Hippocampal formation (tissue), 2 donors: ENCODE measurements at places on chromosomes 3 and 15.

DNA sequence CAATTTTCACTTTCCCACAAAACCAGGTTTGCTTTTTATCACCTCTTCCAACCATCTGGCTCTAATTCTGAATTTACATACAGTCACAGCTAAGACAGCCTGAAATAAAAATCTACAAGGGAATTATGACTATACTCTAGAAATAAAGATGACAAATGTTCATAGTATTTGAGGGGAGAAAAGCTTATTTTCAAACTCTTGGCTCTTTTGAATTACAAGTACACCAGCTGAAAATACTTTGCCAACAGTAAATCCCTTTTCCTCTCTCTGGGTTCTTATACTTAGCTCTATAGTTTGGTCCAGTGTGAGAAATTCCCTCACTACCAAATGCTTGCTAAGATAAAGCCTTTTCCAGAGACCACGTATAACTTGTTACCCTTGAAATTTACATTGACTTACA lies 1037.9 kb downstream of the ROBO1 start:
- no peak for DNase-seq

DNA sequence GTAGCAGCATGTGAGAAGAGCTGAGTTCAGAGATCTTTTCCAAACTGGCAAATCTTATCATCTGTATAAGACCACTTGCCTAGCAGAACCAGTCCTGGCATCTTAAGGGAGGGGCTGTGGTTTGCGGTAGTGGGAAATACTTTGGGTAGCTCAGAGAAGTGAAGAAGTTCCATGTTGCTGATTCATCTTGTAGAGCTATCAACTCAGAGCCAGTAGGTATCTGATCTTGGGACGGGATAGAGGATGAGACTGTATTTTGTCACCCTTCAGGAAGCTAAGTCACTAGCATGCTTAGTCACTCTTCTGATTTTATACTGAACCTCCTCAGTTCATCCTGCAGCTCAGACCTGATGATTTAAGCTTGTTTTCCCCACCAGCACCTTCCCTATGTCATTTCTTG lies 211.4 kb downstream of the NR1D2 start:
- DNase-seq, result no peak

- DNase-seq, result no peak
Observed at GRCh38 chr15:41865490-41866055, 26.9 kb downstream of the PLA2G4B start.

DNA sequence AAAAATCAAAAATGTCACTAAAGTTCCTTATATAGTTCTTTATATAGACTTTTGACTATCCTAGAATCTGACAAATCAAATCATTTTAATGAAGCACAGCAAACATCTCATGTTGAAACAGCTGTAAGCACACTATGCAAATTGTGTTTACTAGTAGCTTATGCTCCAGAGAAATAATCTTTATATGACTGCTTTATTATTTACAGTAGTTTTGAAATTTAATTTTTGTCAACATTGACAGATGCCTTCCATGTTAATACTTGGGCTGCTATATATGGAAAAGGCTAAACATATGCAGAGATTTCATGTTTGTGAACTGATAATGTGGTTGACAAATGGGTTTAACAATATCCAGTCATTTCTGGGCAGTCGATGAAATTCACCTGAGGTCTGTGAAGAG lies 616.8 kb downstream of the TAFA4 start:
- no peak for DNase-seq

DNA sequence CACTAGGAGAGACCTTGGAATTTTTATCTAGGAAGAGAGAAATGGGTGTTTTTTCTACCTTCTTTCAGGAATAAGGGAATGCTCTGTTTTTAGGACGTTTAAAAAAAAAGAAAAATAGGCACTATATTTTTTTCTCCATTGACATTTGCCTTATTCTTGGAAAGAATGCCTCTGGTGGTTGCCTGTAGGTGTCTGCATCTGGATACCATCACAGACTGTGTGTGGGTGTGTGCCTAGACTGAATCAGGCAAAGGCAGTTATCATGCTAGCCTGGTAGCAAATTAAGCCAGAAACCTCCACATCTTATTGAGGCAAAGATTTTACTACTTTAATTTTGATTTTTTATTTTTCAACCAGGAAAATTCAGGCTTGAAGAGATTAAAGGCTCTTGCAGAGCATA lies 513.6 kb upstream of the KCNMB2 start:
- peak; percentile 26 for DNase-seq

DNA sequence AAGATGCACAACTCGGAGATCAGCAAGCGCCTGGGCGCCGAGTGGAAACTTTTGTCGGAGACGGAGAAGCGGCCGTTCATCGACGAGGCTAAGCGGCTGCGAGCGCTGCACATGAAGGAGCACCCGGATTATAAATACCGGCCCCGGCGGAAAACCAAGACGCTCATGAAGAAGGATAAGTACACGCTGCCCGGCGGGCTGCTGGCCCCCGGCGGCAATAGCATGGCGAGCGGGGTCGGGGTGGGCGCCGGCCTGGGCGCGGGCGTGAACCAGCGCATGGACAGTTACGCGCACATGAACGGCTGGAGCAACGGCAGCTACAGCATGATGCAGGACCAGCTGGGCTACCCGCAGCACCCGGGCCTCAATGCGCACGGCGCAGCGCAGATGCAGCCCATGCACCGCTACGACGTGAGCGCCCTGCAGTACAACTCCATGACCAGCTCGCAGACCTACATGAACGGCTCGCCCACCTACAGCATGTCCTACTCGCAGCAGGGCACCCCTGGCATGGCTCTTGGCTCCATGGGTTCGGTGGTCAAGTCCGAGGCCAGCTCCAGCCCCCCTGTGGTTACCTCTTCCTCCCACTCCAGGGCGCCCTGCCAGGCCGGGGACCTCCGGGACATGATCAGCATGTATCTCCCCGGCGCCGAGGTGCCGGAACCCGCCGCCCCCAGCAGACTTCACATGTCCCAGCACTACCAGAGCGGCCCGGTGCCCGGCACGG lies 991 bp downstream of the SOX2 start:
- no peak for DNase-seq

DNA sequence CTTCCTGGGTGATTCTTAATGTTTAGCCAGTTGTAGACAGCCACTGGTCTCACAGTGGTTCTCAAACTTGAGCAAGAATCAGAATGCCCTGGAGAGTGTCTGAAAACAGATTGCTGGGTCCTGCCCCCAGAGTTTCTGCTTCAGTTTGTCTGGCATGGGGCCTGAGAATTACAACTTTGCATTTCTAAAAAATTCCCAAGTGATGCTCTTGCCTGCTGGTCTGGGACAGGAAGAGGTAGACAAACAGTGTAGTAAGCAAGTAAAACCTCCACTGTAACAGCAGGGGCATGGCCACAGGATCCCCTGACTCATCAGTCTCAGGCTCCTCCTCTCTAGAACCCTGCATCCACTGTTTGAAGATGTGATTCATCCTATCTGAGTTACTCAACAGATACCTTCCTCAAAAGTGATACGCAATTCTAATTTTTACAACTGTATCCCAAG lies 36.5 kb downstream of the DZIP1L start:
- no peak for DNase-seq
